ENCODE measurements at places on chromosomes 16 and 17.

GRCh38 chr17:82273327-82274133 is at the start of gene CSNK1D:
TSS of gene CSNK1D (minus strand) at chr17:82273700. CDS start at chr17:82273381, 319 bp downstream.
- peak; percentile 85 for DNase-seq

DNA sequence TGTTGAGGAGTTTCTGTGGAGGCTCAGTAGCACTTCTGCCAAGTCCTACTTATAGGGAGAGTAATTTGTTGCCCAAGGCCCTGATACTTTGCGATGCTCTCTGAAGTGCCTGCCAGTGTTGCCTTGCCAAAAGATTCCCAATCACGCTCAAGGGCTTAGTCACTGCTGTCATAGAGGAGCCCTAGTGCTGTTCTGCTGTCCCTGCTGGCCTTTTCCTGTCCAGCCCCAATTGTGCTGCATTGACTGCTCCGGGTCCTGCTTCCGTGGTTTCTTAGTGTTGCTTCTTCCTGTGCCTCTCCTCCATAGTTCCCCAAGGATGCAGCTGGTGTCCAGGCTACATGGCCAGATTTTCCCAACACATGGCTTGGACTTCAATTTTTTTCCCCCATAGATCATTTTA is 13.9 kb downstream of the NUP93 start:
- no peak for DNase-seq

GRCh38 chr16:87392821-87393679 is 914 bp downstream of the MAP1LC3B start:
- DNase-seq: no peak

DNA sequence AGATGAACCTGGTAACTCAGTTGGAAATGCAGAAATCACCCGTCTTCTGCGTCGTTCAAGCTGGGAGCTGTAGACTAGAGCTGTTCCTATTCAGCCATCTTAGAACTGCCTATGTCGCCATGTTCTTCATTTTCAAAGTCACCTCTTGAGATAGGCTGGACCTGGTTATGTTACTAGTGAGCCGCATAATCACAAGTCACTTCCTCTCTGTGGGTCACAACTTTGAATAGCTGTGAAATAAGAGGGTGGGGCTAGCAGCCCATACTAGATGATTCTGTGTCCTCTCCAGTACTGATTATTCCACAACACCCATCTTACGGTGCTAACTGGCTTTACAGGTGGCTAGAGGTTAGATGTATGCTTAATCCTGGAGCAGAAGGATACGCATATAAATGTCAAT is 74.2 kb downstream of the VPS53 start:
- DNase-seq: no peak

DNA sequence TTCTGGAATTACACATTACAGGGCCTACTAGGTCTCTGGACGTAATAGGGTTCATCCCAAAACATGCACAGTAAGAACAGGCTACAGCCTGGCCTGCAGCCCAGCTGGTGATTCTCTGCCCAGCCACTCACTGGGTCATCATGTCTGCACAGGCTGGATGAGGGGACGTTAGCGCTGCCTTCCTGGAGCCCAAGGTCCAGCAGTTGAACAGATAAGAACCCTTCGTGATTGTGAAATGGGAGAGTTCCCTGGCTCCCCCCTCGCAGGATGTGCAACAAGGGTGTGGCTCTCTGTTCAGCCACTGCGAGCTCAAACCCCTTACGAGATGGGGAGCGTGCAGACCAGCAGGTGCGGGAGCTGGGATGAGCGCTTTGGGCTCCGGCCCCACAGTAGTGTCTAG is 200.0 kb upstream of the CDH5 start:
- no peak for DNase-seq

- DNase-seq: no peak
Observed at GRCh38 chr16:84503751-84504395, 586 bp downstream of the MEAK7 start.

Measured in activated naive CD4-positive, alpha-beta T cell (primary cell).